ENCODE measurements at places on chromosomes 7 and 10.

DNA sequence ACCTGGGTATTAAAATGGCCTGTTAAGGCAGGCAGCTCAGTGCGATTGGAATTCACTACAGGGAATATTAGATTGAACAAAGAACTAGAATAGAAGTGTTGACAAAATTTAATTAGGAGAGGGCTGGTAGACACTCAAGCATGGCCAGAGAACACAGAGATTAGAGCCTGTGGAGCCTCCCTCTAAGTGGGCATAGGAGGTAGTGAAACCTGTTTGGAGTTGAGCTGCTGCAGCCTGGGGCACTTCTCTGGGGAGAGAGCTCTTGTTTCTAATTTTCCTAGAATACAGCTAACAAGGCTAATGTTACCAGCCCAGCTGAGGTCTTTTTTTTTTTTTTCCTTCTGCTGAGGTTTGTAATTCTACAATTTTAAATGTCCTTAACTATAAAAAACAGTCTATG lies 46.4 kb downstream of the TMEM168 start:
- no peak for DNase-seq

GRCh38 chr10:79555354-79556309 lies 4.6 kb downstream of the SFTPA2 start:
- no peak for DNase-seq

DNA sequence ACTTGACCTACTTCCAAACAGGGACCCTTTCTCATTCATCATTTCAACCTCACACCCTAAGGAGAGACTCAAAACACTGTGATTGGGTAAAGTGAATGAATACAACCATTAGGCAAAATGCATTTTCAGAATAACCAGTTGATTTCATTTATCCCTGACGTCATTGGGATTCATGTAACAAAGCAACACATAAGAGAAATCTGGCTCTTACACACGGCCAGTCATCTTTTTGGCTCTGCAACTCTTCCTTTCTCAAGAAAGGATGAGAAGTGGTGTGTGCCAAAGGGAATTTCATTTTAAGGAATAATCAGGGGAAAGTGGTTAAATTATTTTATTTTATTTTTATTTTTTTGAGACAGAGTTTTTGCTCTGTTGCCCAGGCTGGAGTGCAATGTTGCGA lies 83.1 kb downstream of the CPVL start:
- DNase-seq, result no peak

DNA sequence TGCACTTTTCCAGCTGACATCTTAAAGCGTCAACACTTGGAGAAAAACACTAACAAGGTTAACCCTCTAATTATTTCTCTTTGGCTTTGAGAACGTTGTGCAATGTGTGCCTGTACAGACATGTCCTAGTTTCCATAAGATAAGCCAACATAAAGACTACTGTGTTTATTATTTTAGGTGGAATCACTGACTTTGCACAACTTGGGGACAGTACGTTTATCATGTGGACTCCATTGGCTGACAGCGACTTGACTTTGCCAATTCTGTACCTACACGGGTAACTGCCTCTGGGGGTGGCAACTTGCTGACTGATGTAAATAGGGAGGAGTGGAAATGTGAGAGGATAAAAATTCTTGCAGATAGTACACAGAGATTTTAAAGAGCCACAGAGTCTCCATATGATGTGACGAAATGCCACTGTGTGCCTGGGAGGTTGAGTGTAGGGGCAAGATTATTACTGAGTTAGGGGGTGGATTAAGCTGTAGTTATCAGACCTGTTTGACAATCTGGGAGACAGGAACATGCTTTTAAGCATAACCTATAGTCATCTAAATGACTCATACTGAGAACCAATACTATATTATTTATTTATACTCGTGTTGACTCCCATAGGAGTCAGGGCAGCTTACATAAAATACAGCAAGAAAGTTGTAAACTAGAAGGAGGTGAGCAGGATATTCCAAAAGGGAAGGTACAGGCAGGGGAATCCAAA lies 21.0 kb downstream of the SLC13A4 start:
- DNase-seq, result no peak

GRCh38 chr7:135385209-135385608 lies 124.7 kb downstream of the CNOT4 start:
- DNase-seq, result no peak

- DNase-seq, result no peak
Measured at GRCh38 chr10:73814896-73815718, 3.7 kb upstream of the NDST2 start.

GRCh38 chr10:61284222-61284890 lies 168.8 kb downstream of the TMEM26 start:
- DNase-seq, result no peak

GRCh38 chr10:22992621-22993020 lies 64.8 kb downstream of the ARMC3 start:
- DNase-seq, result no peak

DNA sequence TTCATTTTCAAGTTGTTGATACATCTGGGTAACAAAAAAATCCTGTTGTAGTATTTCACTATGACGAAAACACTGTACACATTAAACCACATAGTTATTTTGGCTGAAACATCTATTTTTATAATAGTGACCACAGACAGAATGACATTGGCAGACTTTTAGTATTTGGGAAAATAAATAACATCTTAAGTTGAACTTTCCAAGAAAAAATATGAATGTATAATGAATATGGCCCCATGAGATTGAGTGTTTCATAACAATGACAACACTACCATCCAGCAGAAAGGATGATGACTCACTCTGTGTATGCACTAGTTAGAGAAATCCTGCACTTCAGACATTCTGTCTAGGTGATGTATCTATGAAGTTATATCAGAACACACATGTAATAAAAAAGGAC lies 118.1 kb downstream of the SEMA3D start:
- no peak for DNase-seq

GRCh38 chr7:48421357-48421756 lies 250.1 kb downstream of the ABCA13 start:
- DNase-seq, result no peak

DNA sequence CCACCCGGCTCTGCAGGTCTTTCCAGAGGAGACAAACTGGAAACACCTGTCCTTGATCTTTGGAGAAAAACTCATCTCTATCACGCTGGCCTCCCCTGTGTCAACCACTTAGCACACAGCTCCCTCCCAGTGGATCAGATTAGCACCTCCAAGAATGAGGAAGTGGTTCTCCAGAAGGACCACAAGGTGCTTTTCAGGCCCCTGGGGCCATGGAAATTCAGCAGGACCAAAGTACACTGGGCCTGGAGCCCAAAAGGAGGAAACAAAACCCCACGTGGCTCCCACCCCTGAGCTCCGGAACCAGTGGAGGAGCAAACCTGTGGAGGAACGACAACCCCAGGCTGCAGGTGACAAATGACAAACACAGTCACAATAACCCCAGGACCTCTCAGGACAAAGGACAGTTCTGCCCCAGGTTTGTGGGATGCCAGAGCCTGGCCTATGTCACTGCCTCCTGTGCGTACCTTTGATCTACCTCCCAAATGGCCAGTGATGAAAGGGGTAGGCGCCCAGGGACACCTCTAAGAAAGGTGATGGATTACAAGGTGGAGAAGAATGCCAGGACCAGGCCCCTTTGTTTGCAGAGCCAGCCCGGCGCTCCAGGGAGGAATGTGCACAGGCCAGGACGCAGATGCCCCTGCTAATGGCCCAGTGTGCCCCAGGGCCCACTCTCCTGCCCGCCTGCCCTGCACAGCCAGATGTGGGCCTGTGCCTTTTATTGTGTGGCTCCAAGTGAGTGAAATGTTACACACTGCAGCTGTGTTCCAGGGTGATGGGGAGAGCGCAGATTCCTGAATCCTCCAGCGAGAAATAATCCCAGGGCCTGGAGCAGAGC lies 5.7 kb downstream of the TNS3 start:
- DNase-seq, result no peak

GRCh38 chr10:33722067-33722466 lies 387.6 kb upstream of the NRP1 start:
- no peak for DNase-seq

DNA sequence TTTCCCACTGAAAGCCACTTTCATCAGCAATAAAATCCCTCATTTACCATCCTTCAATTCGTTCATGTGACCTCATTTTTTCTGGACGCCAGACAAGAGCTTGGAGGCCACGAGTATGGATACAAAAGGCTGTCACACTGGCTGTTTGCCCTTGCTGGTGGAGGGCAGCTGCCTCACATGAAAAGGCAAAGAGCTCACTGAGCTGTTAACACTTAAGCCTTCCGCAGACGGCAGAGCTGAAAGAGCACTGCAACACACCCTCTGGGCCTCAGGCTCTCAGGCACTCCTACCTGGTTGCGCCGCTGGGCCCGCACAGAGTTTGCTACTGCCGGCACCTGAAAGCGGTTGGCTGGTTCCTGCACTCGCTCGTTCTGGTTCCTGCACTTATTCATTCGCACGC lies 193.5 kb downstream of the CFTR start:
- DNase-seq, result no peak

GRCh38 chr7:37943905-37944736 lies 23.7 kb downstream of the EPDR1 start:
- no peak for DNase-seq

DNA sequence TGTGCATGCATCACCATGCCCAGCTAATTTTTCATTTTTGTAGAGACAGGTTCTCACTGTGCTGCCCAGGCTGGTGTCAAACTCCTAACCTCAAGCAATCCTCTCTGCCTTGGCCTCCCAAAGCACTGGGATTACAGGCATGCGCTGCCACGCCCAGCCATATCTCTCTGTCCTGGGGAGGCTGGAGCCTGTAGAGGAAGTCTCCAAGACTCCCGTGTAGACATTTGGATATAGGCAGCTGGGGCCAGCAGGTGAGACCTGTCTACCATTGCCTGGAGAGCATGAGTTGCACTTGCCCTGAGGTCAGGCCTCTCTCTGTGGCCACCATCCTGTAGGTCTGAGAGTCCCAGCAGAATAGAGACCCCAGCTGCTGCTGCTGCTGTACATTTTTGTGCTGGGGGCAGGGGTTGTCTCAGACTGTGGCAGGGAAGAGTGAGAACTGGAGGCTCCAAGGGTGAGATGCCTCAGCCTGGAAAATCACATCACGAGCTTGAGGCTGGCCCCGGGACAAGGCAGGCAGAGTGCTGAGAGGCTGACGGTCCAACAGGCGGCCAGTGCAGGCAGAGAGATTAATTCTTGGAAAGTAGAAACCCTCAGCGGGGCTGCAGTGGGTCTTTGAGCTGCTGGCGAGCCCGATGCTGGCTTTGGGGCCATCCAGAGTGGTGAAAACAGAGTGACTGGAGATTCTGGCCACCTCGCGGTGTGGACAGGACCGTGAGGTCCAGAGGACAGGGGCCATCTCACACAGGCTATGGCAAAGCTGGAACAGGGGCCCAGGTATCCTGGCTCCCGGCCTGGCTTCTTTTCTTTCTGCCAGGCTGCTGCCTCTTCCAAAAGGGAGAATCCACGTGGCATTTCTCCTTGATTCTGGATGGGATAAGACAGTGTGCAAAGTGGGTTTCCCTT lies 60.9 kb downstream of the TMEM270 start:
- no peak for DNase-seq

- DNase-seq, result no peak
Measured at GRCh38 chr7:24730018-24730369, 27.3 kb downstream of the GSDME start.

DNA sequence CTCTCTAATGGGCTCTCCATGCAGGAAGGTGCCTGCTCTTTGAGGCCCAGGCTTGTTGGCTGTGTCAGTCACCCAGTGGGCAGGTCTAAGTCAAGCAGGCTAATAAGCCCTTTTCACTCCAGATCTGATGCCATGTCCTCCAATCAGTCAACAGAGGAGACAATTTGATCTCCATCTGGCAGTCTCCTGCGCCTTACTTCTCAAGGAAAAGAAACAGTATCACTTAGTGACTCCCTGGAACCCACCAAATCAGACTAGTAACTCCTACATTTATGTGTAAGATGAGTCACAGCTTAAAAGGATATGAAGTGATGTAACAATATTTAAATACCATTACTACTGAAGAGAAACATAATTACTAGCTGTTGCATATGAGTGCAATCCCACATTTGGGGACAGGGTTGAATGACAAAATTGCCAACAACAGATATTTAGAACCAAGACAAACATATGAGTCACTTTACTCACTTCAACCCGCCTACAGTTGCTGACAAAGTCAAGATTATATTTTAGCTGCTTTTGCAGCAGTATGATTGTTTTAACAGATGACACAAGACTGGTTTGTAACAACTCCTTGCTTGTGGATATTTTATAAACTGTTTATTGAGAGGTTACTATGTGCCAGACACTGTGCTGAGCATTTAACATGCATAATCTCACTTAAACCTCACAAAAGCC lies 72.1 kb downstream of the USP6NL start:
- DNase-seq, result peak; percentile 10

GRCh38 chr7:86818903-86819302 lies 175.2 kb downstream of the GRM3 start:
- no peak for DNase-seq

- no peak for DNase-seq
Measured at GRCh38 chr10:75019370-75019769, 92.1 kb upstream of the SAMD8 start.

GRCh38 chr10:68959695-68960527 lies 3.9 kb downstream of the DDX21 start:
- no peak for DNase-seq

GRCh38 chr10:129307141-129307540 lies 159.9 kb upstream of the MGMT start:
- DNase-seq, result no peak

DNA sequence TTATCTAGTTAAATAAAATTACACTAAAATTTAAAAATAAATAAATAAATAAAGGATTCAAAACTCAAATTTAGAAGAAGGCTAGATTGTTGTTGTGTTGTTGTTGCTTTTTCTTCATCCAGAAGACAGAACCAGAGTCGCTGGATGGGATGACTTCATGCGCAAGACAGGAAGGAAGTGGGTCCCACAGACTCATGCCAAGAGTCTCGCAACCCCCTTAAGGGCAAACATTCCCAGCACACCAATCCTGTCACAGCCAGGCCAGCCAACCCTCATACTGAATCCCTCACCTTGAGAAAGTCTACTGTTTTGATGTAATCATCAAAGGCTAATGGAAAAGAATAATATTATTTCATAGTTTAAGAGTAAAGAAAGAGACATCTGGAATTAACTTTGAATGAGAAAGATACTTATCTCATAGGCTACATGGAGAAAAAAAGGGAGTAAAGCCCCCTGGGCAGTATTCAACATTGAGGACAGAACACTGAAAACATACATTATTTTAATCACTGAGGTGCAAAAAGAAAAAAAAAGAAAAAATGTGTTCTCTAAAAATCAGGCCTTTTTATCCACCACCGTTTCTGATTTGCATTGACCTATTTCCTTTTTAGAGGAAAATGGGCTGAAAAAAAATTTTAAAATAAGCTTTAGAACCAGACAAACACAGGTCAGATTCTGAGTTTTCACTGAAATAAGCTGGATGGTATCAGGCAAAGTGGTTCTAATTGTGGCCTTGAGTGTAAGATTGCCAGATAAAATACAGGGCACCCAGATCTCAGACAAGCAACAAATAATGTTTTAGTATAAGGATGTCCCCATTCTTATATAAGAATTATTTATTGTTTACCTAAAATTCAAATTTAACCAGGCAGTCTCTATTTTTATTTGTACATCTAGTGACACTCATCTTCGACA lies 826.5 kb downstream of the TNS3 start:
- DNase-seq, result no peak

DNA sequence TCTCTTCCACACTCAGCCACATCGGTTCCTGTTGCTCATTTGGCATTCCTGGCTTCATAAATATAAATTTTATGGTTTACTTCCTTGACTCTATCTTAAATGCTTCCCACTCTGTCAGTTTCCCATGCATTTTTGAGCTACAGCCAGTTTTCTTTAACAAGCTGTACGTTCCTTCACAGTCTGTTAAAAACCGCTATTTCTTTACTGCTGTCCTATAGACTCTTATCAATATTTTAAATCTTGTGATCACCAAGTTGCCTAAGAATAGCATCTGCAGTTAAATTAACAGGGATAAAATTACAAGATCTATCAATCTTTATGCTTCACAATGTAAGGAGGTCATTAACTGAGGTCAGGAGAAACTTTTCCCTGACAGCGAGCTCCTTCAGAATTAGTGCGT lies 103.1 kb upstream of the RHOBTB1 start:
- no peak for DNase-seq

All from activated CD8-positive, alpha-beta T cell treated with anti-CD3 and anti-CD28 coated beads for 36 hours (primary cell).